ENCODE measurements at places on chromosomes 6 and 20.

DNA sequence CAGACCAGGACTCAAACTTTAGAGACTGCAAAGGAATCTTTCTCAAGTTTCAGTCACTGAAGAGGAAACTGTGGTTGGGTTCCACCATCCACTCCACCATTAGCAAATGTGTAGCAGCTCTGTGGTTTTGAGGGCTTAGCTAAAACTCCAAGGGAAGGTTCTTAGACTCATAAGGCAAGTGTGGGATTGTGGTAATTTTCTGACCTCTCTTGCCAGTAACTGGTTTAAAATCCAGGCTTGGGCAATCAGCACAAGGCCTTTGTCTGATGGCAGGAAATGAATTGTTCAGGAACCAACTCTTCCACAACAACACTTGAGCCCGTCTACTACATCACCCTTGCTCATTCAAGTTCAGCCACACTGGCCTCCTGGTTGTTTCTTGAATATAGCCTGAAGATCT lies 68.6 kb upstream of the FBXL4 start:
- no peak for DNase-seq

DNA sequence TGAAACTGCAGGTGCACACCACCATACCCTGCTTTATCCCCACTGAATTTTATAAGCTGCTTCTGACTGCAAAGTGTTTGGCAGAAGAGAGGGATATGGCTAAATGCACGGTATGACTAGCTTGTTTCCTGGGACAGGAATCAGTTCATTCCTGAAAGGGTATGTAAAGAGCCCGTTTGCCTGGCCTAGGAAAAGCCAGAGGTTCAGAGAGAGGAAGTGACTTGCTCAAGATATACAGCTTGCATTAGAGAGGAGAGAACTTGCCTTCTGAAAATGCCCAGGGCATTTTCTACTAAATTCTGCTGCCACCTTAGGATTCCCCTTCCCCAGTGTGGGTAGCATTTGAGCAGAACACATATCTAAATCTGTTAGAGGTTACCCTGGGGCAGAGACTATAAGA lies 683 bp upstream of the GCNT2 start:
- DNase-seq: no peak

DNA sequence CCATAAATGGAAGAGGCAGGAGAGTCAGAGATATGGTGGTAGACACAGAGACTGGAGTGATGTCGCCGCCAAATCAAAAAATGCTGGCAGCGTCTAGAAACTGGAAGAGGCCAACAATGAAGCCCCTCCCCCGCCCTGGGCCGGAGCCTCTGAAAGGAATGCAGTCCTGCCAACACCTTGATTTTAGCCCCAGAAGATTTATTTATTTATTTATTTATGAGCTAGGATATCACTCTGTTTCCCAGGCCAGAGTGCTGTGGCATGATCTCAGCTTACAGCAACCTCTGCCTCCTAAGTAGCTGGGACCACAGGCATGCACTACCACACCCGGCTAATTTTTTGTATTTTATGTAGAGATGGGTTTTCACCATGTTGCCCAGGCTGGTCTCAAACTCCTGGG lies 82.6 kb upstream of the CCDC167 start:
- DNase-seq: peak; percentile 22

GRCh38 chr20:3820048-3820900 lies at the start of gene AP5S1:
Gene AP5S1 (plus strand): TSS chr20:3820547. CDS start chr20:3822118, 1,571 bp downstream.
- peak; percentile 97 for DNase-seq

DNA sequence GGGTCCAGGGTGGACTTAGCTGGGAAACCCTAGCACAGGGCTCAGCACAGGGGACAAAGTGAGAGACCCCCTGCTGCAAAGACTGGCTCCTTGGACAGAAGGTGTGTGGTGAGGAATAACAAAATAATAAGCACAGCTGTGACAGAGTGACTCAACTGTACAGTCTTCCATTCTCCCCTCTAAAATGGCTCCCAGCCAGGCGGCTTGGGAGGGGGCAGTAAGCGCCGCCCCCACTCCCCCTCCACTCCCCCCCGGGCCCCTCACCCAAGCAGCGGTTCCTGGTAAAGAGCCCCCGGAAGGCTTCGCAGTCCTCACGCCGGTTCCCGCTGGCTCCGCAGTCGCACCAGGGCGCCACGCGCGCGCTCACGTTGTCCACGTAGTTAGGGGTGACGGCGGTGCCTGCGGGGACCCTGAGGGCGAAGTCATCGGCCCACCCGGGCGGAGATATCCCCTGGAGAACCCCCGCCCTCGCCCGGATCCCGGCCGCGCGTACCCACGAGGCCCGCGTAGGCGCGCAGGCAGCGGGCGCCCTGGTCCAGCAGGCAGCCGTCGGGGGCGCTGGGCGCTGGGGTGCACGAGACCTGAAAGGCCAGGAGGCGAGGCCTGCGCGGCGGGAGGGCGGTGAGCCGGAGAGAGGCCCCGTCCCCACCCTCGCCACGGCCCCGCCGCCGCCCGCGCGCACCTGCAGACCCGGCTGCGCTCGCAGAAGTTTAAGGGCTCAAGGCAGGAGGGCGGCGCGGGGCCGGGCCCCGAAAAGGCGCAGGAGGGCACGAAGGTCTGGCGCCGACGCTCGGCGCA lies 2.7 kb downstream of the GFRA4 start:
- no peak for DNase-seq

GRCh38 chr6:168884646-168885086 lies 369.0 kb downstream of the THBS2 start:
- peak; percentile 68 for DNase-seq

GRCh38 chr6:44342489-44342888 lies at the start of gene SPATS1:
Gene SPATS1 (plus strand): TSS chr6:44342650. CDS start chr6:44343096, 446 bp downstream.
- DNase-seq: peak; percentile 22

DNA sequence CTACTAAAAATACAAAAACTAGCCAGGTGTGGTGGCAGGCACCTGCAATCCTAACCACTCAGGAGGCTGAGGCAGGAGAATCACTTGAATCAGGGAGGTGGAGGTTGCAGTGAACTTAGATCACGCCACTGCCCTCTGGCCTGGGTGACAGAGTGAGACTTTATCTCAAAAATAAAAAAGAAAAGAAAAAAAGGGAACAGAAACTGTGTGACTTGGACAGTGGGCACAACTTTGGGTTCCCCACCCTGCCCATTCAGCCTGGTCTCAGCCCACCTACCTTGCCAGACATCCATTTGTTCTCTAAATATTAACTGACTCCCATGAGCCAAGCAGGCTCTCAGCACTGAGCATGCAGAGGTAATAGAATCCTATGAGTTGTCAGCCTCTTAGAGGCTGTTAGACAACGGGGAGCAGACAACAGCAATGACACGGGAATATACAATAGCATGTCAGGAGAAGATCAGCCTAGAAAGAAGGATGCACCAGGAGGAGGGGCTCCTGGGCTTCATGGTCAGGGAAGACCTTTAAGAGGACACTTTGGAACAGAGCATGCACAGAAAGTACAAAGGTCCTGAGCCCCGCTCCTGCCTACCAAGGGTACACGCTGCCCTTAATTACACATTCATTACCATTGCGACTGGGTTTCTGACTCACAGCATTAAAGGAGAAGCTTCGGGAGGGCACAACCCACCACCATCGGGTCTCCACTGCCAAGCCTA lies 20.0 kb downstream of the FAM209B start:
- no peak for DNase-seq

DNA sequence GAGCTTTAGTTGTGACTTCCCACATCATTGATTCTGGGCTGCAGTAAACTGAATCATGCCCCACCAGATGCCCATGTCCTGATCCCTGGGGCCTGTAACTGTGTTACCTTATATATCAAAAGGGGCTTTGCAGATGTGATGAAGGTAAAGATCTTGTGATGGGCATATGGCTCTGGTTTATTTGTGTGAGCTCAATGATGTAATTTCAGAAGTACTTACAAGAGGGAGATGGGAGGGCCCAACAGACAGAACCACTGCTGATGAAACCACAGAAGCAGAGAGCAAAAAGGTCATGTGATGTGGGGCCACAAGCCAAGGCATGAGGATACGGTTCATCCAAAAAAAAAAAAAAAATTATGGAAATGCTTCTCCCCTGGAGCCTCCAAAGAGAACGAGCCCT lies 118.7 kb downstream of the TOX2 start:
- no peak for DNase-seq

DNA sequence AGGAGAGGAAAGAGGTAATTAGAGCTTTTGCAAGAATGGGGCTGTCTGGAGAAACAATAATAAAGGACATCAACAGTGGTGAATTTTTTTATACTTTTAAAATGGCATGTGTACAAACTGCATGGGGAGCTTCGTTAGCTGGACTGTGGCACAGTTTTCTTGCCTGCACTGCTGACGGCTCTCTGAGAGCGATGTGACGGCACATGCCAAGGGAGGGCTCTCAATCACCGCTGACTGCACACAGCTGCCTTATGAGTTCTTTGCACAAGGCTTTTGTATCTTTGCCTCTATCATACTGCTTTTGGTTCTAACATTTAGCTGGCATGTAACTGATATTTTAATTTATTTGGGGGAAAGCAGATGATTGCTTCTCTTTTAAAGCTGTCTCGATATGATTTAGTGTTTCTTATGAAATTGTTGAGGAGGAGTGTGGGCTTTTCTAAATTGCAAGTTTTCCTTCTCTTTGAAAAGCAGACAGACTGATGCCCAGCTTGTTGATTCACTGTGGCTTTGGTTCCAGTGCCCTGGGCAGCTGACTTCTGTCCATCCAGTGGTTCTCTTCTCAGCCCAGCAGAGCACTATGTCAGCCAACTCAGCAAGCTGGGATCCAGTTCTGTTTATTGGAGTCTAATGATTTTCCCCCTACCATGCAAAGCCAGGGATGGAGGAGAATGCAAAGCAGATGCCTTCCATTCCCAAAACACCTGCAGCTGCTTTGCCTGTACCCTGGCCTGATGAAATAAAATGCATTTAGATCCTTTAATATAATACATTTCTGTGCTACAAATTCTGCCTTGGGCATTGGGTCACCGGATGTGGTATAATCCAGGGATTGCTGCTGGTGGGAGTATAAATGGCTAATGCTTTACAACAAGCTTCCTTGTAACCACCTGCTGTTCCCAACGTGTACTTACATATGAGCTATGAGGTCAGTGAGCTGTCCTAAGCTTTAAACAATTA lies 323.9 kb downstream of the ZFAND3 start:
- no peak for DNase-seq

- no peak for DNase-seq
Observed at GRCh38 chr6:169171016-169171415, 82.6 kb downstream of the THBS2 start.

DNA sequence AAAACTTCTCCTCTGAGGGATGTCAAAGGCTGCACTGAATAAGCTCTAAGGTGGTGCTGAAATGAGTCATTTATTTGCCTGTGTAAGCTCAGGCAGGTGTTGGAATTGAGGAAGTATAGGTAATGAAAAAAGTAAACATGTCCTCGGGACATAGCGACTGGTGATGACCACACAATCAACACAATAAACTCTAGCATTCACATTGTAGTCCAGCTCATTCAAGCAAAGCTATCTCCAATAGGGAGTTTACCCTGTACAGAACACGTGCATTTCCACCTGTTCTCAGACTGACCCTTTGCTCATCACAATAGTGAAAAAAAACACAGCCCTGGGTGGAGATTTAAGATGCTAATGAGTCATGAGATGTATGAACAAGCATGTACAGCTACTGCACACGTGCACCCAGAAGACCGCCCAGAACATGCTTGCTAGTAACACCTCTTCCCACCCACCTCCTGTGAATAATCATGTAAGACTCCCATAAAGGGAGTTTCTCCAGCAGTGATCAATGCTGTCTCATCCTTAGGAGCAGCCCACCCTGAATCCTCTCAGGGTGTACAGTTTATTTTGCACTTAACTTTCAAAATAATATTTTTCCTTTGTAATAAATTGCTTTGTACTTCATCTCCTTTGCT lies 33.0 kb upstream of the POU5F1 start:
- peak; percentile 14 for DNase-seq

- DNase-seq: no peak
Observed at GRCh38 chr6:75621846-75622245, 20.2 kb downstream of the SENP6 start.

DNA sequence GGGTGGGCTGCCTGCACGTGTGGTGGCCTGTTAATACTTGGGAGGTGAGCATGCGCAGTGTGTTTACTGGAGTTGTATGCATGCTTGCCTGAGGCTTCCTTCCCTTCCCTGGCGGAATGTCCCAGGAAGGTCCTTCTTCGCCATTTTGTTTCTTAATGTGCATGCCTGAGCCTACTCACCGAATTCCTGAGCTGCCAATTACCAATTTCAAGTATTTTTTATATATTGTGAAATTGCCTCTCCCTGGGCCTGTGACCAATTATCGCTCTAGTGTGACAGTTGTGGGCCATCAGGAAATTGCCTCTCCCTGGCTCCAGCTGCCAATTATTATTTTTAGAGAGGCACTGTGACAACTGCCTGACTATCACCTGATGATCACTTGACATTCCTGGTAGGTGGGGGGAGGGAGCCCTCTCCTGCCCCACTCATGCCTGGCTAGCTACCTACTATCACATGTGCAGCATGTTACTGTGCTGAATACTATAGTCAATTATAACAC lies 70.0 kb downstream of the FAM50B start:
- DNase-seq: no peak
